NCI-H510A treated with DMSO at 0.1 percent for 48 hours (cell line): ENCODE measurements at places on chromosomes 6 and 20.

GRCh38 chr6:156821707-156822106, 44.5 kb downstream of the ARID1B start:
- no peak for DNase-seq

DNA sequence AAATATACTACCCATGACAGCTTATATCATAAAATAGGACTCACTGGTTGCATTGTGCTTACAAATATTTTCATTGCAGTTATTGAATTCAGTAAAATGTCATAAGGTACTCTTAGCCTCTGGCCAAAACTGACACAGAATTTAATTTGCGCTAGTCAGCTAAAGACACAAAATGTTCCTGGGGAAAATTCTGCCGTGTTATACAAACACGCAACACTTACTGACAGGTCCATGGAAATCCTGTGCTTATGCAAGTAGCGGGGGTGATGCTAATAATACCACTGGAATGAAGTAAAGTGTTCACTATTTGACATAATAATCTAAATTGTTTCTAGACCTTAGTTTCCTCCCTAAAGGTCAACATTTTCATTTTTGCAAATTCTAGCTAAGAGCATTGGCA, 354.4 kb upstream of the RSPO3 start:
- no peak for DNase-seq

DNA sequence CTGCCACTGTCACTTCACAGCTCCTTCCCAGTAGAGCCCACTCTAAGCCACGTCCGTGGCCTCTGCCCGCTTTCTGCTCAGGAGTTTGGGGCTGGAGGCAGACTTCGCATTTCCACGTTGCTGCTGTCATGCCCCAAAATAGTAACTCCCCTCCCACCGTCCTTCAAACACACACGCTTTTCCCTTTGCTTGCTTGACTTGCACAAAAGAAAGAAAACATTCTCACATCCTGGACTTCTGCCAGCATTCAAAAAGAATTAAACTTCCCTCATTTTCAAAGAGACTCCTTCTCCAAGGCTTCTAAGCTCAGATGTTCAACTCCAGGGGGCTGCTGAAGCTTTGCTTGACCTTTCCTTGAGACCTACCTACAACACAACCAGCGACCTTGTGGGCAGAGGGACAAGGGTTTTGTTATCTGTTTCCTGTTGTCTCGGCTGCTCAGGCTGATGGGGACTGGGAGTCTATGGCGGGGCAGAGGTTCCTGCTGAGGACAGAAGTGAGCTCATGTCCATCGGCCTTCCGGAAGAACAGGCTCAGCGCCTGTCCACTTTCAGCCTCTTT, 263.8 kb upstream of the FOXQ1 start:
- DNase-seq, result no peak

- no peak for DNase-seq
These were observed 349.9 kb upstream of the SLC35B3 start for GRCh38 chr6:8785223-8785622.

GRCh38 chr20:34110745-34111641, 1.1 kb downstream of the EIF2S2 start:
- no peak for DNase-seq

DNA sequence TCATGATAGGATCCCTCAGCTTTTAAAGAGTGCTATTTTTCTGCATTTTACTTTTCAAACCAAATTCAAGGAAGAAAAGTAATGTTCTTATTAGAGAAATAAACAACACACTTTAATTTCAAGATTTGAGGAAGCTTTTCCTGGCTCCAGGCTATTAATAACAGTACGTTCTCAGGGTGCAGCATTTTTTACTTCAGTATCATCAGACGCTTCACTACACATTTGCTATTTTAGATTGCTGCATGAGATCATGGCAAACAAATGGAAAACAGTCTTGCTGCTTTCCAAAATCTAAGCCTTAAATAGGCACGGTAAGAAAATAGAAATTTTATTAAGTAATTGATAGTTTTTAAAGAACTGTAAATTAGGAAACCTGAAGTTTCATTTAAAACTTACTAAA, 253.6 kb upstream of the EXOC2 start:
- no peak for DNase-seq

- no peak for DNase-seq
These were observed 22.8 kb downstream of the OR2A4 start for GRCh38 chr6:131678442-131678841.
